Activated T-helper 2 cell treated with anti-CD3 and anti-CD28 coated beads, Interferon-gamma antibody, Interleukin-2, Interleukin-4, amounts not matched to agents 10 μg/mL and 5 μg/mL and 100 μg/mL, durations not matched to agents 14 hours and 24 hours and 36 hours (primary cell): ENCODE measurements at places on chromosomes 2 and 18.

DNA sequence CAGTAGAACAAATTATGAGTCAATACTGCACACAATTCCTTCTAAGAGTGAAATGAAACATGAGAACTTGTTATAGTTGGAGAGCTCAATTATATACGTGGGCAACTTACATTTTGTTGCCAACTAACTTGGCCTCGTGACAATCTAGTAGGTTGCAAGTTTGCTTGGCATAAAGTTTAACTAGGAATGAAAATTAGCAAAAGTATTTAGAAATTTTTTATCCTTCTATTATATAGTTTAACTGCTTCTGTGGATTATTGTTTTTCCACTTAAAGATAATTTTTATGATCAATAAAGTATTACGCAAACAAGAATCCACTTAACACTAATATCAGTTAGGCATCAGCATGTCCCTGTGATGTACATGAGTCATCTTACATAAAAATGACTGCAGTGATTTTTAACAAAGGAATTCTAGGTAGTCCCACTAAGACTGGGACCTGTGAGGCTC is 41.1 kb downstream of the FAM124B start:
- H3K36me3 ChIP-seq, result no peaks in the 10 kb centered on the region
- DNase-seq, result no peak
- H3K27me3 ChIP-seq, result peaks cover 10% of the 10 kb centered on the region
- no peak overlapping the region for H3K27ac ChIP-seq
- H3K4me3 ChIP-seq, result no peak overlapping the region
- no peaks in the 10 kb centered on the region for H3K4me1 ChIP-seq

- H3K36me3 ChIP-seq, result no peaks in the 10 kb centered on the region
- no peak for DNase-seq
Measured at GRCh38 chr18:57048351-57048750, 98.5 kb upstream of the BOD1L2 start.

GRCh38 chr2:226660526-226660925 is 139.1 kb downstream of the IRS1 start:
- no peak for DNase-seq
- peaks cover 27% of the 10 kb centered on the region for H3K27me3 ChIP-seq
- no peaks in the 10 kb centered on the region for H3K36me3 ChIP-seq
- H3K27ac ChIP-seq, result no peak overlapping the region

- peaks cover 22% of the 10 kb centered on the region for H3K4me1 ChIP-seq
- no peak overlapping the region for H3K4me3 ChIP-seq
- no peak overlapping the region for H3K27ac ChIP-seq
- no peaks in the 10 kb centered on the region for H3K27me3 ChIP-seq
- no peak for DNase-seq
Measured at GRCh38 chr2:234345921-234346320, 151.0 kb downstream of the ARL4C start.

GRCh38 chr2:208541989-208542464 is 135.4 kb downstream of the PTH2R start:
- no peak overlapping the region for H3K27ac ChIP-seq
- no peak overlapping the region for H3K4me3 ChIP-seq
- DNase-seq, result no peak
- H3K4me1 ChIP-seq, result peaks cover 4% of the 10 kb centered on the region
- no peaks in the 10 kb centered on the region for H3K36me3 ChIP-seq
- H3K27me3 ChIP-seq, result peaks cover 1% of the 10 kb centered on the region
